CD4-positive, CD25-positive, alpha-beta regulatory T cell (primary cell): ENCODE measurements at places on chromosomes 3 and 15. TPM values are rescaled to one million over a fixed set of nuclear protein-coding genes. Genes with fewer than 3 reads are reported as not detected.

The NRG4 gene
- not detected for polyA plus RNA-seq

The HYKK gene
- 3.7 TPM for polyA plus RNA-seq

The PPM1L gene
- 0.56 TPM for polyA plus RNA-seq

The CHCHD4 gene
- 10.3 TPM for polyA plus RNA-seq

The ANKDD1A gene
- polyA plus RNA-seq = 0.37 TPM

The DISP2 gene
- 0.31 TPM for polyA plus RNA-seq

The MRAS gene
- polyA plus RNA-seq = not detected

The SAMMSON gene
- not detected for polyA plus RNA-seq

The TRH gene
- not detected for polyA plus RNA-seq

The GOLGA8M gene
- polyA plus RNA-seq = not detected

- H3K4me1 ChIP-seq = peaks cover 37% of the 10 kb centered on the region
- peaks cover 48% of the 10 kb centered on the region for H3K27me3 ChIP-seq
- H3K4me3 ChIP-seq = peak overlapping the region; percentile 72
- peak; percentile 8 for DNase-seq
- no peak overlapping the region for H3K27ac ChIP-seq
Measured at GRCh38 chr3:186109897-186110803, 1.3 kb upstream of the ETV5 start.

DNA sequence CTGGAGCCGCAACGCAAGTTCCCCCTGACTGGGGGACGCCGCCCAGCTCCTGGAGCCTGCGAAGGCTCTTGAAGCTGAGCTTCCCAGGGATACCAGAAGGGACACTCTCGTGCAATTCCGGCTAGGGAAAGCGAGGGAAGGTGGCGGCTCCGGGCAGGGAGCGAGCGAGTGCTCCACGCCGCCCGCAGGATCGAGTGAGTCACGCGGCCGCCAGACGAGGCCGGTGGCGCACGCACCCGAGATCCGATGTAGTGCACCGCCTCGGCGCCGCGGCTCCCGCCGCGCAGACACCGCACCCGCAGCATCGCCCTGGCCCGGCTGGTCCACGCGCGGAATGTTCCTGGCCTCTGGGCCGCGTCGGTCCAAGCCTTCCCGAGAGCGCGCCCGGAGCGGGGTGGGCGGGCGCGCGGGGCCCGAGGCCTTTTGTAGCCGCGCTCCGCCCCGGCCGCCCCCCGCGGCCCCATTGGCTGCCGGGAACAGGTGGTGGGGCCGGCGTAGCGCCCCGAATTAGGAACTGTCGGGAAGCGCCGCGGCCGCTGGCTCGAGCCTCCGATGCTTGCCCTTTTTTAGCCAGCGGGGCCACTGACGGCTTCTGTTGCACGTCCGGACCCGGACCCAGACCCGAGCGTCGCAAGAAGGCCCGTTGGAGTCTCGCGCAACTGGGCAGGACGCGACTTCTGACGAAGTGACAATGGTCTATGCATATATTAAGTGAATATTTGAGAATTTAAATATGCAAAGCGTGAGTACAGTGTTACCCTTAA, at the start of gene GATM:
Gene GATM (minus strand): TSS at position 396 of the 764 bp plus-strand sequence. CDS start 91 bp downstream, at position 305.
- peaks cover 20% of the 10 kb centered on the region for H3K4me1 ChIP-seq
- DNase-seq = peak; percentile 5
- no peak within 1 kb of the TSS for H3K27ac ChIP-seq
- H3K4me3 ChIP-seq = peak within 1 kb of the TSS; percentile 28

DNA sequence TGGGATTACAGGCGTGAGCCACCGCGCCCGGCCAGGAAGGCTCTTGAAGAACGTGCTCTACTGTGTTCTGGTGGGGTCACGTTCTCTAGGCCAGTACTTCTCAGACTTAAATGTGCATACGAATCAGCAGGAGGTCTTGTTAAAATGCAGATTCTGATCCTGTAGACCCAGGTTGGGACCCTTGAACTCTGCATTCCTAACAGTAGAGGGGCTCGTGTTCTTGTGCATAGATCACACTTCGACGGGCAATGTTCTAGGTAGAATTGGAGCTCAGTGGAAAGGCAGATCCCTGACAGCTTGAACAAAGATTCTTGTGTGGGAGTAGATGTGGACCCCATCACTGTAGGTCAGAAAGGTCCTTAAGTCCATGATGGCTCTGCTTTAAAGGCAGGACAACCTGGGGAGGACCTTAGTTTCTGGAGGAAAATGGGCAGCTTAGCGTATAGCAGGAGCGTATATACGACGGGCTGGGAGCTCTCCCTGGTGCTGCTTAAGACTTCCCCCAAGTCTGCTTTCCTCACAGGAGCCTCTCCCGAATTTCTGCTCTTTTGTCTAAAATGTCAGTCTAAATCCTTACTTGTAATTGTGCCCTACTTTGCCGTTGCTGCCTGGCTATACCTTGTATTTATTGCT, 16.9 kb upstream of the FAM81A start:
- DNase-seq = no peak
- H3K27me3 ChIP-seq = peaks cover 4% of the 10 kb centered on the region
- no peaks in the 10 kb centered on the region for H3K36me3 ChIP-seq
- H3K4me1 ChIP-seq = peaks cover 3% of the 10 kb centered on the region
- H3K4me3 ChIP-seq = no peak overlapping the region
- H3K27ac ChIP-seq = no peak overlapping the region

GRCh38 chr15:42065033-42065432, 29.3 kb downstream of the PLA2G4D start:
- H3K27me3 ChIP-seq = peaks cover 2% of the 10 kb centered on the region
- peaks cover 2% of the 10 kb centered on the region for H3K4me1 ChIP-seq
- DNase-seq = no peak
- H3K27ac ChIP-seq = no peak overlapping the region
- no peaks in the 10 kb centered on the region for H3K36me3 ChIP-seq

DNA sequence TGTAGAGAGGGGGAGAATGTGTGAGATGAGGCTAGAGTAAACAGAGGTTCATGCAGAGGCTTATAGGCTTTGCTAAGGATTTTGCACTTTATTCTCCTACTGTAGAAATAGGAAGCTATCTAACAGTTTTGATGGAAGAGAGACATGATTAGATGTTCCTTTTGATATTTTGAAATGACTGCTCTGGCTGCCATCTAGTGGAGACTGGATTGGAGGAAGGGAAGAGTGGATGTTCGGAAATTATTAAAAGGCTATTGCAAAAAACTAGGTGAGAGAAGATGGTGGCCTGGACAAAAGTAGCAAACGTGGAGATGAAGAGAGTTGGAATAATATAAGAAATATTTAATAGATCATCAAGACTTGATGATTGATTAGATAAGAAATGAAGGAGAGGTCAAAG, 42.2 kb downstream of the SYN2 start:
- no peaks in the 10 kb centered on the region for H3K4me1 ChIP-seq
- no peak overlapping the region for H3K4me3 ChIP-seq
- H3K36me3 ChIP-seq = no peaks in the 10 kb centered on the region
- H3K27me3 ChIP-seq = peaks cover 15% of the 10 kb centered on the region
- DNase-seq = no peak

GRCh38 chr3:126984391-126985131, 1.6 kb downstream of the PLXNA1 start:
- H3K27me3 ChIP-seq = no peaks in the 10 kb centered on the region
- no peak overlapping the region for H3K27ac ChIP-seq
- no peak overlapping the region for H3K4me3 ChIP-seq
- H3K36me3 ChIP-seq = no peaks in the 10 kb centered on the region

DNA sequence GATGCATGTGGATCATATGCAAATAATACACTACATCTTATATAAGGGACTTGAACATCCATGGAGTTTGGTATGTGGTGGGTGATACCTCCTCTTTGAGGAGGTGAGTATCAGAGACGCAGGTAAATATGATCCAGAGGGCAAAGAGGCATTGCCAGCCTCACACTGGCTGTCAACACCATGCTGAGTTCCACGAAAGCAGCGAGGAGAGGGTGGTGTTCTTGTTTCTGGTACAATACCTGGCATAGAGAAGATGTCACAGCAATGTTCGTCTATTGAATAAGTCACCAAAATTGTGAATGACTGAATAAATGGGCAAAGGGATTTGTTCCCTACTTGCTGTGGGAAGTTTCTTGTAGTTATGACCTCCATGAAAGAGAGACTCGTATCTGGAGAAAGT, 182.2 kb downstream of the SNRPN start:
- no peaks in the 10 kb centered on the region for H3K27me3 ChIP-seq
- no peaks in the 10 kb centered on the region for H3K36me3 ChIP-seq
- no peak for DNase-seq
- no peaks in the 10 kb centered on the region for H3K4me1 ChIP-seq
- H3K4me3 ChIP-seq = no peak overlapping the region

DNA sequence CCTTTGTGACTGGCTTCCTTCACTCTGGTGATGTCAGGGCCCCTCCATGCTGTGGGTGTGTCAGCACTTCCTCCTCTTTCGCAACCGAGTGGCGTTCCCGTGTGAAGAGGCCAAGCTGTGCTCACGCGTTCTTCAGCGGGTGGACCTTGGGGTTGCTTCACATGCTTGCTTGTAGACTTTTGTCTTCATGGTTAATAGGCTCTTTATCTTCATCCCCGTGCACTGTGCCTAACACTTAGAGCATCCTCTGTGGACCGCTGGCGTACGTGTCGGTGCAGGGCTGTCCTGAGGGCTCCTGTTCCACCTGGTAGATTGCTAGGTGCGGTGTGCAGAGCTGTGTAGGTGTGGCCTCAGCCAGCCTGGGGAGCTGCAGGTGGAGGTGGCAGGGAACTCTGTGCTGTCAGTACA, 182.3 kb downstream of the OR4M2 start:
- H3K36me3 ChIP-seq = no peaks in the 10 kb centered on the region
- peak overlapping the region; percentile 88 for H3K27ac ChIP-seq
- peaks cover 91% of the 10 kb centered on the region for H3K4me1 ChIP-seq
- H3K27me3 ChIP-seq = no peaks in the 10 kb centered on the region
- DNase-seq = peak; percentile 70

- DNase-seq = no peak
- H3K27ac ChIP-seq = no peak overlapping the region
- no peaks in the 10 kb centered on the region for H3K36me3 ChIP-seq
- no peaks in the 10 kb centered on the region for H3K4me1 ChIP-seq
Measured at GRCh38 chr3:72161881-72162595, 377.1 kb upstream of the PROK2 start.

DNA sequence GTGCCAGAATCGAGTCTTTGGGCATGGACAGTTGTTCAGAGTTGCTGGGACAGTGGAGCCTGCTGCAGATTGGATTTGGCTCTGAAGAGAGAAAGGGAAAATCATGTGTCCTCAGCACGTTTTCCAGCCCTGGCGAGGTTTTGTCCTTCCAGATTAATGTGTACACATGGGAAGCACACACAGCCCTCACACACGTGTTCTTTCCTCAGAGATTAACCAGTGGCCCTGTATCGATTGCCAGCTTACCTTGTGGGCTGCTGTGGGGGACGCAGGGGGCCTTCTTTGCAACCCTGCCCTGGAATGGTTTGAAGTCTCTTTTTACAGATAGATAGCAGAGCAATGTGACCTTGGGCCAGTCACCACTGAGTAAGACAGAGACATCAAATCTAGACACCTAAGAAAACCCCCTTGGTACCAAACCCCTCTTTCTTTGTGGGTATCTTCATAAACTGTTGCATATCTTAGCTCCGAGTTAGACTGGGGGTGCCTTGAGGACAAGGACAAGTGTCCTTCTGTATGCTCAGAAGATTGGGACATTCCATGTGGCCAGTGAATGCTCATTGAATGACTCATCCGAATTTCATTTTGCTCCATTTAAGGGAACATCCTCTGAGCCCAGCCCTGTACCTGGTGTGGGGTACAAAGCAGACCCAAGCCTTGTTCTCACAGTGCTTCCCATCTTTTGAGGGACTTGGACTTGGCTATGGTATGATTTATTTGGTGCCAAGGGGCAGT, 48.0 kb downstream of the SMAD6 start:
- no peak for DNase-seq
- H3K27me3 ChIP-seq = no peaks in the 10 kb centered on the region
- no peak overlapping the region for H3K4me3 ChIP-seq
- no peak overlapping the region for H3K27ac ChIP-seq
- H3K4me1 ChIP-seq = no peaks in the 10 kb centered on the region

- DNase-seq = no peak
- no peaks in the 10 kb centered on the region for H3K36me3 ChIP-seq
- no peak overlapping the region for H3K27ac ChIP-seq
- no peaks in the 10 kb centered on the region for H3K4me1 ChIP-seq
Measured at GRCh38 chr15:63405683-63406390, 24.2 kb upstream of the CA12 start.

- H3K27ac ChIP-seq = no peak overlapping the region
- no peak for DNase-seq
- H3K27me3 ChIP-seq = no peaks in the 10 kb centered on the region
- no peaks in the 10 kb centered on the region for H3K4me1 ChIP-seq
Measured at GRCh38 chr15:47399100-47399499, 318.2 kb upstream of the SEMA6D start.

DNA sequence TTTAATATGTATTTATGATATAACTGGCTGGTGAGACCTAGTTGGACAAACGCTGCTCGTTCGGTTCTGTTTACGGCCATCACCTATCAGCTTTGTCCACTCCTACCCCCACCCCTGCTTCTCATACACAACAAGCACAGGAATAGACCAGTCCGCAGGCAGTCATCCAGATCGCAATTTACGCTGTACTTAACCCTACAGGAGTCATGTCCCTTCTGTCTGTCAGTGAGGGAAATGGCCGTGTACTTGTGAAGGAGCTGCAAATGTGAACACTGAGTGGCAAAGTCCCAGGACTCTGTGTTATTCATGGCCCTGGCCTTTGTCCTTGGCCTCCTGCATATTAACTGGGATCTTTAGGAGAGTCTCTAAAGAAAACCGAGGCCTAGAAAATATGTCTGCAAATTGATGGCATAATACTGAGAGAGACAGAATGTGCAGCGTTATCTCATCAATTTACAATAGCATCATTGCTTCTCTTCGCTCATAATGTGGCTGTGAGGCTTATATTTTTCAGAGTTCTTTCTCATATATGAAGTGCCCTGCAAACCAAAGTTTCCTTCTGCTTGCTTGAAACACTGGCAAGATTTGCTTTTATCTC, 7.2 kb upstream of the ABHD10 start:
- H3K27ac ChIP-seq = no peak overlapping the region
- no peak for DNase-seq
- H3K36me3 ChIP-seq = no peaks in the 10 kb centered on the region
- H3K4me1 ChIP-seq = peaks cover 5% of the 10 kb centered on the region

DNA sequence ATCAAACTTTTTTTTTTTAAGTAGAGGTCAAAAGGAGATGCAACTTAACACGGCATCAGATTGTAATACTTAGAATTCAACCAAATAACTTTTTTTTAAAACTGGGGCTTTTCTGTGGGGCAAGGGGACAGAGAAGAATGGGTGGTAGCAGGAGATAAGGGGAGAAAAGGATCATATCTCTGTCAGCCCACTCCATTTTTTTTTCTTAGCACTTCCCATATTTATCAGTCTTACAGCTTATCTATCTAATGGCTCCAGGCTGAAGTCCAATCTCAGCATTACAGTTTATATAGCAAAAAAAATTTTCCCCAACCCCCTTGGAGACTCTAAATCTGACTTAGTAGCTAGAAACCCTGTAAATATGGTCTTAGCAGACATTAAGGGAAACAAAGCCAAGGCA, 69.3 kb downstream of the PIK3R4 start:
- H3K4me3 ChIP-seq = no peak overlapping the region
- no peak for DNase-seq
- no peaks in the 10 kb centered on the region for H3K4me1 ChIP-seq
- no peak overlapping the region for H3K27ac ChIP-seq
- no peaks in the 10 kb centered on the region for H3K27me3 ChIP-seq
